Mesothelial cell of epicardium (in vitro differentiated cells): ENCODE measurements at places on chromosomes 1 and 21.

DNA sequence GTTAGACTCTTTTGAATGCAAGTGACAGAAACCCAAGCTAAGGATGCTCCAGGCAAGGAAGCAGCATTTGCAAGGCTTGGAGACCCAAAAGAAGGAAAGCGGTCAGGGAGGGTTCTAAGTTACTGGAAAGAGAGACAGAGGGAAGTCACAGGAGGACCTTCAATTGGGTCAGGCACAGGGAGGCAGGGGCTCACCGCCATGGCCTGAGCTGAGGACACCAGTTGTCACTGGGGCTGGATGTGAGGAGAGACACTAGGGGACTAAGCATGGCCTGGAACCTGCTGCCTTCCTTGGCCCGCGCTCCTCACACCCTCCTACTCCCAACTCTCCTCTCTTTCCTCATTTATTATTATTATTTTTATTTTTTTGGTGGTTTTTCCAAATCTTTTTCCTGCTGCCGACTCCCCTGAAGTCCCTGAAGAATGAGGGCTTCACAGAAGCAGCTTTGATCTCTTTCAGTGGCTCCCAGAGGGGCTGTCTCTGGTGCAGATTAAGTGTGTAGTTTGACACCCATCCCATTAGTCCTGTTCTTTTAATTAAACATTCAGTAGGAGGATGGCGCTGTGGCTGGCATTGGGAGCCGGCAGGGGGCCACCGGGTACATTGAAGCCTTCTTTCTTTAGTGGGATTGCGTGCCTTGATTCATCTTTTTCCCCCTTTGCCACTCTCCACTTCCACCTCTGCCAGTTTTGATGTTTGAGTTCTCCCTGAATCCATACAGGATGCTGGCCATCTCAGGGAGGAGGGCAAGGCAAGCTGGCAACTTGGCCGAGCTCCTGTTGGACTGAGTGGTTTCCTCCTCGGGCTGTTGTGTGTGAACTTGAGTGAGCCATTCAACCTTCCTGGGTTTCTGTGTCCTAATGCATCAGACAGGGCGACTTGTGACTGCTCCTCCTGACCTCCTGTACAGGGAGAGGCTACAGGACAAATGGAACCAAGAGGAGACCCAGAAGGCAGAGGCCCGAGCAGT is 59.3 kb downstream of the MDM4 start:
- DNase-seq: no peak

DNA sequence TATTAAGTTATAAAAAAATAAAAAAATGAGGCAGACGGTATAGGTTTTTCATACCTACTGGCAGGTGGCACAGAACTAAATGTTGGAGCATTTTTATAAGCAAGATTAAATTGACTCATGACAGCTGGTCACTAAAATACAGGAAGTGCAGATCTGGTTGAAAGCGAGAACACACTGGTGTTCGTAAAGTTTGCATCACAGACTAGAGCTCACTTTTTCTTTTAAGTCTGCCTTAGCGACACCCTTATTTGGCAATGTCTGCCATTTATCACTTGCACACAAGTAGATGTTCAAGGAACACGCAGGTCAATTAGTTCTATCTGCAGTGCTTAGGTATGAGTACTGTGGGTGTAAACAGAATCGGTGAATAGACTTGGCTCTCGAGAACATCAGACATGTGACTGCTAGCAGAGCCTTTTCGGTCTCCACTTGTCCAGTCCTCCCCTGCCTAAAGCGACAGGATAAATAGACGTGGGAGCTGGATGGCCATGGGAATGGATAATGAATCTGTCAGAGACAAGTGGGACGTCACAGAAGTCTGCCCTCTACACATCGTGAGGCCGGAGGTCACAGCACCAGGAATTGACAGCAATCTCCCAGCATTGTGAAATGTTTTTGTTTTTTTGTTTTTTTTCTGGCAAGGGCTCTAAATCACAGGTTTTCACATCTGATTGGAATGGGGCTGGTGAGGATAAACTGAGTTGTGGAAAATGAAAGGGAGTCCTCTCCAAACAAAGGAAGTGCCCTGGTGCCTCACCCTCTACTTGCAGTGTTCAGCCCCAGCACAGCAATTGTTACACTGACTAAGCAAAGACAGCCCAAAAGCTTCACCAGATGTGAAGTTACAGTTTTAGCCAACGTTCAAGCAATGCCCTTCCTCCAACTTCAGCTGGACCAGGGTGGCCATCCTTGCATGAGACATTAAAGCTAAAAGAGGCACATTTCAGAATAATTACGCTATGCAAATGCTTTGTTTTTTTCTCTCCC is 248.9 kb downstream of the NTNG1 start:
- DNase-seq: no peak

- no peak for DNase-seq
Observed at GRCh38 chr1:42825036-42825851, 8.0 kb upstream of the SVBP start.

DNA sequence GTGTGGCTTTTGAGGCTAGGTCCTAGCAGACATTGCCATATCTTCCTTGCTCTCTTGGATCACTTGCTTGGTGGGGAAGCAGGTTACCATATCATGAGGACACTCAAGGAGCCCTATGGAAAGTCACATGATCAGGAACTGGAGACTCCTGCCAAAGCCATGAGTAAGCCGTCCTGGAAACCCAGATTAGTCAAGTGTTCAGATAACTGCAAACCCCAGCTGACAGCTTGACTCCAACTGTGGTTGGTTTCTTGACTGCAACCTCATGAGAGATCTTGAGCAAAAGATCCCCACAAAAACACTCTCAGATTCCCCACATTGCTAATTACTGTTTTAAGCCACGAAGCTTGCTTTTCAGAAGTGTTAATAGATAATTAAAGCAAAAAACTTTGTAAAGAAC is 58.6 kb downstream of the CACNA1E start:
- no peak for DNase-seq

- DNase-seq: no peak
Observed at GRCh38 chr1:202007304-202007703, 3.1 kb upstream of the ELF3 start.

- DNase-seq: no peak
Observed at GRCh38 chr1:97277891-97278654, 556.5 kb downstream of the PTBP2 start.

- no peak for DNase-seq
Observed at GRCh38 chr1:202376247-202376646, 27.7 kb downstream of the PPP1R12B start.

GRCh38 chr1:52554756-52555155 is 1.9 kb upstream of the TUT4 start:
- no peak for DNase-seq

GRCh38 chr1:68704800-68705443 is 208.0 kb upstream of the DEPDC1 start:
- DNase-seq: no peak

GRCh38 chr1:229244091-229244490 is 26.8 kb upstream of the RAB4A start:
- DNase-seq: no peak

DNA sequence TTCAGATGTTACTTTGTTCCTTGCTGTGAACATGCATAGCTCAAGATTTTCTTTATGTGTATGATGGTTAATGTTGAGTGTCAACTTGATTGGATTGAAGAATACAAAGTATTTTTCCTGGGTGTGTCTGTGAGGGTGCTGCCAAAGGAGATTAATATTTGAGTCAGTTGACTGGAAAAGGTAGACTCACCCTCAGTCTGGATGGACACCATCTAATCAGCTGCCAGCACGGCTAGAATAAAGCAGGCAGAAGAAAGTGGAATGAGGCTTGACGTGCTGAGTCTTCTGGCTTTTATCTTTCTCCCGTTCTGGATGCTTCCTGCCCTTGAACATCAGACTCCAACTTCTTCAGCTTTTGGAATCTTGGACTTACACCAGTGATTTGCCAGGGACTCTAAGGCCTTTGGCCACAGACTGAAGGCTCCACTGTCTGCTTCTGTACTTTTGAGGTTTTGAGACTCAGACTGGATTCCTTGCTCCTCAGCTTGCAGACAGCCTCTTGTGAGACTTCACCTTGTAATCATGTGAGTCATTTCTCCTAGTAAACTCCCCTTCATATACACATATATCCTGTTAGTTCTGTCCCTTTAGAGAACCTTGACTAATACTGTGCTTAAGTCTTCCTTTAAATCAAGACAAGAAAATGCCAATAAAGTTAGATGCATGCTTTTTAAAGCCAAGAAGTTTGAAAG is 626.6 kb downstream of the KCNT2 start:
- no peak for DNase-seq

DNA sequence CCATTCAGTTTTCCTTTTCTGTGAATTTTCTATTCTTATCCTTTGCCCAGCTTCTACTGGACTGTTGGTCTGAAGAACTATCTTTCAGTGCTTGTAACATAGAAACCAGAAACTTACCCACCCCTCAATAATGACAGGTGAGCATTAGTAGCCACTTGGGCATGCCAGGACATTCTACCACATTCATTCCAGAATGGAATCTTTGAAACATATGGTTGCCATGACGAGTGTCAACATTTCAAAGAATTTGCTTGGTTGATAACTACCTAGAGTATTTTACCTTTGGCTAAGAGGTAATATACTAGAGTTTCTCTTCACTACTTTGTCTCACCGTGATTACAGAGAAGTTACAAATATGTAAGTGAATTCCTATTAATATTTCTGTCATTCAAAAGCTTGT is at the start of gene MROH9:
TSS of gene MROH9 (plus strand) at position 304 of the 400 bp plus-strand sequence. CDS start 10,023 bp downstream, outside the sequence.
- no peak for DNase-seq

DNA sequence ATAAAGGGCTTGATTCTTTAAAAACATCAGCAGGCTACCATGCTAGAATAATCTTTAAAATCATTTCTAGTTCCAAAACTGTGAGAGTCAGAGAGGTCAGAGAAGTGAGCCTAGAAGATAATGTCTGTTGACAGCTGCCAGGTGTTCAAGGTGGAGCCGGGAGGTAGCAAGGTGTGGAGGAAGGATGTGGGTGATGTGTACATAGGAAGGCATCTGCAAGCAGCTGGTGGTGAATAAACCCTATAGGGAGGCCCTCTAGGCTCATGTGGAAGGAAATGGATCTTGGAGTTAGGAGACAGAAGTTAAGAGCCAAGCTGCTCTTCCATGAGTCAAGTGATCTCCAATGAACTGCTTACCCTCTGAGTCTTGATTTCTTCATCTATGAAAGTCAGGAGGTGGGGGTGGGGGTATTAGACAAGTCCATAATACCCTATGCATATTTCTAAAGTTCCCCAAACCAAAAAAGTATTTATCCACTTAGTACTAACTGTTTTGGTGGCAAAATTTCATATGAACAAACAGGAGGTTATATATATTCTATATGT is 266.3 kb downstream of the RHOU start:
- DNase-seq: no peak

DNA sequence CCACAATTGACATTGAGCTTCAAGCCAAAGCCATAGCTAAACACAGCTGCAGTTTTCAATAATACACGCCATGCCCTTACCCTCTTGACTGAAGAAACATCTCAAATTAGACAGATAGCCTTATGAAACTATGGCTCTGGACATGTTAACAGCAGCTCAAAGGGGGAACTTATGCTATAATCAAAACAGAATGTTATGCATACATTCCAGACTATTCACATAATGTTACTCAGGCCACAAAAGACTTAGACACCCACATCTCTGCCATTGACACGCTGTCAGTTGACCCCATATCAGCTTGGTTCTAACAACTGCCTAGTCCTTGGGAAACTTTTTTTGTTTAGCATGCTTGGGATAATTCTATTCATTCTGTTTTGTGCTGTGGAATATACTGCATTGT is 2.3 kb upstream of the NENF start:
- no peak for DNase-seq

GRCh38 chr1:171438441-171438840 is 46.9 kb upstream of the PRRC2C start:
- no peak for DNase-seq

DNA sequence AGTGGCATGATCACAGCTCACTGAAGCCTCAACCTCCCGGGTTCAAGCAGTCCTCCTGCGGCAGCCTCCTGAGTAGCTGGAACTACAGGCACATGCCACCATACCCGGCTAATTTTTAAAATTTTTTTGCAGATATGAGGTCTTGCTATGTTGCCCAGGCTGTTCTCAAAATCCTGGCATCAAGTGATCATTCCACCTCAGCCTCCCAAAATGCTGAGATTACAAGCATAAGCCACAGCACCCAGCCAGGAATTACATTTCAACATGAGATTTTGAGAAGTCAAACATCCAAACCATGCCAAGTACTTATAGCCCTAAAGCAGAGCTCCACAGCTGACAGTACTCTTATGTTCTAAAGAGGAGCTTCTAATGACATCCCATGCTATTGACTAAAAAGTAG is 200.1 kb downstream of the FCRL5 start:
- DNase-seq: no peak

DNA sequence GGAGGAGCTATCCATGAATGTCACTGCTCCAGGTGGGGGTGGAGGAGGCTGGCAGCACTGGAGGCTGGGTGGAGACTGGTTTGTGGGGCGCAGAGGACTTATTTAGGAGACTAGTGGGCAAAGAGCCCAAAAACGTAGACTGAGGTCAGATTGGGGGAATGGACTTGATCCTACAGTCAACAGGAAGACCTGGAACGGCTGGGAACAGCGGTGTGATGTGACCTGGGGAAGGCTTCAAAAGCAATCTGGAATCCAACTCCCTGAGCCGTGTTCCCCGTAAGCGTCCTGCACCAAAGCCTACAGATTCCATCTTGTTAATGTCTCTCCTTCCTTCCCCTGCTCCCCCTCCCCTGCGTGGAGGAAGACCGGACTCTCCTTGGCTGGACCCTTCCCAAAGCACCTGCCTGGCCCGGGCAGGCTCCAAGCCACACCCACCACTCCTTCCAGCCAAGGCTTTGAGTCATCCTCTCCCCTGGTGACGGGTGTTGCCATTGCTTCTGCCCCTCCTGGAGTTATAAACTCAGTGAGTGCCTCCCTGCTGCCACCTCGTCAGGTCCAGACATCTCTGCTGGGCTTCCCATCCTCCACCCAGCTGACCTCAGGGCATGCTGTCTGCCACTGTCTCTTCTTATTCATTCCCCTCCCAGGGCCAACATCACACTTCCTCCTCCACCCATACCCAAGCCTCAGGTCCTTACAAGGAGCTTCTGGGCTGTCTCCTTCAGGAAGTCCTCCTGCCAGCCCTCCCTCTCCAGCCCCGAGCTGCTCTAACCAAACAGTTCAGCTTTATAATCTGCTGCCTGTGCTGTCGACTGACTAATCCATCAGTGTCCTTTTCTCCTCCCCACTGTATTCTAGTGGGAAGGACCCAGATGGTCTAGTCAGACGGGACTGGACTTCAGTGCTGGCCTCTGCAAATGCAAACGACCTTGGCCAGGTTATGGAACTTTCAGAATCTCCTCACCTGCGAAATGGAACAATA is 1.6 kb upstream of the CLSTN1 start:
- no peak for DNase-seq
